ENCODE measurements at places on chromosomes 6 and 20.
A peak's percentile ranks its signal among the peaks of the same experiment; 100 is the strongest.

DNA sequence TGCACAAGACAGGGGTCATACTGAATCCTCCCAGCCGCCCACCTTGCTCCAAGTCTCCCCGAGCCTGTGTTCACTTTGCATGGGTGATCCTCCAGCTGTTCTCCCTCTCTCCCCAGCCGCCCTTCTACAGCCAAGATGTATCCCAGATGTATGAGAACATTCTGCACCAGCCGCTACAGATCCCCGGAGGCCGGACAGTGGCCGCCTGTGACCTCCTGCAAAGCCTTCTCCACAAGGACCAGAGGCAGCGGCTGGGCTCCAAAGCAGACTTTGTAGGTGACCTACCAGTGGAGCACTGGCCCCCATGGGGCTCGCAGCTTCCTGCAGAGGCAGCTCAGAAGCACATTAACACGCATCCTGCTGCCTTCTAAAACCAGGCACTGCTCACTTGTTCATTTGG is 14.6 kb upstream of the IFT52 start:
- no peak for DNase-seq

GRCh38 chr6:90444160-90444714 is 142.6 kb downstream of the MAP3K7 start:
- DNase-seq: peak; percentile 39

DNA sequence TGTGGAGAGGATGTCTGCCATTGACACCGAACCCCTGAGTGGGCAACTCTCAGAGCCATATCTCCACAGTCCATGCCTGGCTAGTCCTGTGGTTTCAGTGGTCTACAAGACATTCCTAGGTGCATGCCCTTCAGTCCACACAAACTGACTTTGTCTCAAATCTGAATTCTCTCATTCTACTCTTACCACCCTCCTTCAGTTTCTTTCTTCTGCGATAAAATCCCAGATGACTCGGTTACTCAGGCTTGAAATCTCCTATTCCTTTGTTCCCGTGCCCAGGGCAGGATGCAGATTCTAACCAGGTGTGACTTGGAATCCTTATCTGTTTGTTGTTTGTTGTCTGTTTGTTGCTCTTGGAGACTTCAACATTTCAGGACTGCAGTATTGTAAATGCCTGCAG is 9.3 kb downstream of the CDS2 start:
- peak; percentile 49 for DNase-seq

- no peak for DNase-seq
Observed at GRCh38 chr6:134031696-134032255, 20.6 kb downstream of the SLC2A12 start.

GRCh38 chr6:47034421-47034820 is 7.7 kb downstream of the ADGRF1 start:
- no peak for DNase-seq

DNA sequence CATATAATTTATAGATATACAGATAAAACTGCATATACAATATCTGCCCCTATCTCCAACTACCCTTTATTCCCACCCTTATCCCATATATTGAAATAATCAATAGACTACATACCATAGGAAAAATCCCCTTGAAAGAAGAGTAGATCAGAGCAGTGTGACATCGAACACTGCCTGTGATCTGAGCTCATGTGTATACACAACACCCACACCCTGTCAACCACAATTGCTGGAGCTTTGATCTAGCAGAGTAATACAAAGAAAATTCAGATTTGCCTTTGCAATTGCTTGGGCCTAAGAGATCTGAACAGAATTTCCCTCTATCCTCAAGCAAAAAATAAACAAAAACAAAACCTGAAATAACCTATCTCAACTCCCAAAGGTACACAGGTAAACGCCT is 119.3 kb downstream of the ASCC3 start:
- no peak for DNase-seq

DNA sequence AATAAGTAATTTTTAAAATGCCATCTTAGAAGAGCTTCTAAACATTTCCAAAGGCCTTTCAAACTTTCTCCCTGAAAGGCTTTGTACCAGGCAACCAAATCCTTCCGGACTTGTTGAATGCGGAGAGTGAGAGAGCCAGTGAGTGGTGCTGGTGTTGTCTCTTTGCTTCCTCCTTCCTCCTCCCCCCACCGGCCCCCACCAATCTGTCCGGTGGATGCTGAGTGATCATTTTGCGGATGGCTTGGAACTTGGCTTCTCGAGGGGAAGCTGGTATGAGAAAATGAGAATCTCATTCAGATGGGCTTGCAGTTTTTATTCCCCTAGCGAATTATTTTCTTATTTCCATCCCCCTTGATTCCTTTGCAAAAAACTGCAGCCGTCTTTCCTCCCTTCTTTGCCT is 97.3 kb downstream of the ANKRD60 start:
- DNase-seq: peak; percentile 42

DNA sequence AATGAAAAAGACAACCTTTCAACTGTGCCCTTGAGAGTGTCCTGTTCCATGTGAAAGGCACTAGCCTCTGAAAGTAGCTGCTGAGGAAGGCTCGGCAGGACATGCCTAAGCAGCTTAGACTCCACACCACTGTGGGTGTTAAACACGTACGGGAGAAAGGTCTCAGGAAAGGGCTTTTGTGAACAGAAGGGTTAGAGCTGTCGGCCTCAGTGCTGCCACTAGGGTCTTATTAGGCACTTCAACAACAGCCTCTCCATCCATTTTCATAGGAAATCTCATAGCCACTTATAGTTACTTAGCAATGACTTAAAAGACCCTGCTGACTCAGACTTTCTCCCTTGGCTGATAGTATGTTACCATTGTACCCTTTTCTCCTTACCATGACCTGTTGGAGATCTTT is 662.8 kb downstream of the TBC1D32 start:
- DNase-seq: peak; percentile 47

GRCh38 chr20:3755814-3756480 is 11.6 kb downstream of the ADISSP start:
- no peak for DNase-seq

GRCh38 chr20:53580376-53581111 is 13.1 kb downstream of the ZNF217 start:
- no peak for DNase-seq

DNA sequence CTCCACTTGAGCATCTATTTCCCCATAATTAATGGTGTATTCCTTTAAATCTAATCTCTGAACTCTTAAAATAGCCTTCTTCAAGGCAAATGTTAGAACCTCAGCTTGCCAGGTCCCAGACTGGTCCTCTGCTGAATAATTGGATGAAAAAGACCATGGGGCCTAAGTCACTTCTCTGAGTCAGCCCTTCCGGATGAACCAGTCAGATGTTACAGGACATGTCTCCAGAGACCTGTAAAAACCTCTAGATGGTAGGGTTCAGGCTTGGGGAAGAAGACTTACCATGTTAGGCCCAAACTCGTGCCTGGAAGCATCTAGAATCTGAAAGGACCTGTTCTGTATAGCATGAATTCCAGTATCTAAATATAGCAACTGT is 97.3 kb downstream of the CDKAL1 start:
- DNase-seq: no peak

DNA sequence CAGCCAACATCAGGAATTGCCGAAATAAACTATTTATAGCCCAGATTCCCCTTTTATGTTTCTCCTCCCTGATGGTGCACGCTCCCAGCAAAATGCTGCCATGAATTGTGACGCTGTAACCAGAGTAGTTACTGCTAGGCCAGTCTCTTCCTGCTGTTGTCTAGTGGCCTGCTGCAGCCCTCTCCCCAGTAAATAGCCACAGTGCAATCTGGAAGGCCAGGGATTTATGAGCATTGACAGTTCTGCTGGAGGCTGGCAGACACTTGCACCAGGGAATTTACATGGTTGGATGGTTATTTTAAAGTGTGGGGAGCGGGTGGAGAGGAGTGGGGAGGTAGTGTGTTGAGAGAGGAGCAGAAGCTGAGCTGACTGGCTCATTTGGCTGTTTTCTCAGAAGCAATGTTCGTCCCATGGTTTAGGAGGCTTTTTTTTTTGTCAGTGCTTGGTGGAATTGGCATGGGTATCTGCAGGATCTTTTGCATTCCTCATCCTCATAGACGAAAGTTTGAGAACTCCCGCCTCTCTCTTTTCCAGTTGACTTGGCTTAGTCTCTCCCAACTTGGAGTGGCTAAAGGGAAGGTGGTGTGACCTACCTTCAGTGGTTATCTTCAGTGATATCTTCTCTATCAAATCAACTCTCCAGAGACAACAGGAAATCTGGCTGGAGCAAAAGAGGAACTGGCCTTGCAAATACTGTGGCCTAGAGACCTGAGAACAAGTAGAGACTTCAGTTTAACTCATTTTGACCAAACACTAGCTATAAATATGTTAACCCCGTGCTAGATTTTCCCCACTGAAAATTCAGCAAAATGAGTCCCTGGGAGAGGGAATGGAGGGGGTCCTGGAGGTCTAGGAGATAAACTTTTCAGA is 99.3 kb upstream of the VSTM2L start:
- DNase-seq: no peak

GRCh38 chr20:50418890-50419642 is 91.1 kb upstream of the PTPN1 start:
- DNase-seq: no peak

DNA sequence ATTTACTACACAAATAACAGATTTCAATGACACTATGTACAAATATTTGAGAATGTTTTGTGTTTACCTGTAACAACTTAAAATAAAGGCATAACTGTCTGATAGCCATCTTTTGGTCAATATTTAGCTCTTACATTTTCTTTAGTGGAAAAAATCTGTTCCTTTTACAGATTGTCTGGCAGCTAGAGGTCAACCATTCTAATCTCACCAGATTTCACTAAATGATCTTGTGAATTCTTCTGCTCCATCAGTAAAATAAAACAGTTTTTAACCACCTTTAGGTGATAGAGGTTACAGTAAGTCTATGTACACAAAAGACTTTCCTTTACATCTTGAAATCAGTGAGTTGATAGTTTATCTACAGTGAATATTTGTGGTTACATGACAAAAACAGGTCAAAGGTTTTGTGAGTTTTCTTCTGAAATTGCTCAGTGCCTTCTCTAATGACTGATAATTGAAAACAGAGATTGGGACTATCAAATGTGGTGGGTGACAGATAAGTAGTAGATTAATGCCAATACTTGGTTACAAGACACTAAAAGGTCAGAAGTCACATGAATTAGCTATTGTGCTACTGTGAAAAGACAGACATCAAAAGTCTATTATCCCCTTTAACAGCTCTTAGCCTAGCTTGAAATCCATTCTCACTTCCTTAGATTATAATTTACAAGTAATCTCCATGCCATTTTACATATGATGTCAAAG is 47.4 kb downstream of the BMP5 start:
- no peak for DNase-seq

DNA sequence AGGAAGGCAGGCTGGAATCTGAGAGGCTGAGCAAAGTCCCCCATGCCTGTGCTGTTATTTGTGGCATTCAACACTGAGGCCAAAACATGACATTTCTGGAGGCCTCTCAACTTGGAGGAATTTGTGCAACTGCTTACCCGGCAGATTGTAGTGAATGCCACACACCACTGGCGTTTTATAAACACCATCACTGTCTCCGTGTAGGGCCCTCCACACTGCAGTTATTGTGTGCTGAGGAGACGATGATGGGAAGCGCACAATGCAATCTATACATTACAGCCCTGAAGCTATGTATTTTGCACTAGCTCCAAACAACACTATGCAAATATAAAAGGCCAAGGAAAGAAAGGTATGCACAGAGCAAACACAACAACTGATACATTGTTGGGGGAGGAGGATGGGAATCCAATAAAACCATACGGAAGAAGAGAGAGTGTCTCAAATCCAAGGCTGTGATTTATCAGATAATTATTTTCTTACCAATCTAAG is 106.5 kb downstream of the SMLR1 start:
- DNase-seq: peak; percentile 33

- no peak for DNase-seq
Observed at GRCh38 chr20:16692442-16692841, 37.4 kb upstream of the SNRPB2 start.

- DNase-seq: no peak
Observed at GRCh38 chr6:45592991-45593390, 215.3 kb upstream of the SUPT3H start.

GRCh38 chr6:6610031-6610591 is 21.6 kb downstream of the LY86 start:
- no peak for DNase-seq

DNA sequence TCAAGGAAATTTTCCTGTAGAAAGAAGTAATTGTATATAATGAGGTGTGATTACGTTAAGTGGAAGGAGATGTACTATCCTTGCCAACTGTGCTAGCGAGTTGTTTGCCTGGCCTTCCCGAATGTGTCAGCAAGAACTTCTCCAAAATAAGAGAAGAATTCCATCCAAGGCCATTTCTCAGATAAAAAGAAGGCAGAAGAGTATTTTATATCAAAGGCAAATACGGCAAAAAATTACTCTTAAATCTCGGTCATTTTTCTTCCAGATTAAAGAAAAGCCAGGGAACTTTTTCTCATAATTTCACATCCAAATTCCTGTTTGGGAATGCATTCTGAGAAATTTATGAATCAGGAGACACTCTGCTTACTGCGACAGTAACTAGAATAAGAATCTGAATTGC is 290.6 kb downstream of the CBLN4 start:
- no peak for DNase-seq

- no peak for DNase-seq
Observed at GRCh38 chr20:12699374-12700228, 309.2 kb upstream of the SPTLC3 start.

DNA sequence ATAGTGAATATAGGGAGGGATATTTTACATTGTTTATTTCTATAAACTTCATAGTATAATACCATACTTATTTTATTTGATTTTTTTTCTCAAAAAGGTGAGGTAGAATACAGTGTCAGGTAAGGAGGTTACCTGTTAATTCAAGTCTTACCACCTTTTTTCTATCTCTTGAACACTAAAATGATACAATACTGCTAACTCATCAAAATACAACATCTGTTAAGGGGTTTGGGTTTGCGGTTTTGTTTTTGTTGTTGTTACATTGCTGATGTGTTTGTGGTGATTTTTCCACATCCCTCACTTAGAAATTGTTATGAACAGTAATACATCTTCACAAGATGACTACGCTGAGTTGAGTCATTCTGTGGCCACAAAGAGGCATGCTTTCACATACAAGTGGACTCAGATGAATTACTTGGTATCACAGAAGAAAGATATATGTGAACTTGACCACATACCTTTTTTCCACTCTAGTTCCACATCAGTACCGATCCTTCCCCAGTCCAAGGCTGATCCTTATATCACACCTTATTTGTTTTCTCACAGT is 139.4 kb upstream of the ID4 start:
- DNase-seq: no peak

DNA sequence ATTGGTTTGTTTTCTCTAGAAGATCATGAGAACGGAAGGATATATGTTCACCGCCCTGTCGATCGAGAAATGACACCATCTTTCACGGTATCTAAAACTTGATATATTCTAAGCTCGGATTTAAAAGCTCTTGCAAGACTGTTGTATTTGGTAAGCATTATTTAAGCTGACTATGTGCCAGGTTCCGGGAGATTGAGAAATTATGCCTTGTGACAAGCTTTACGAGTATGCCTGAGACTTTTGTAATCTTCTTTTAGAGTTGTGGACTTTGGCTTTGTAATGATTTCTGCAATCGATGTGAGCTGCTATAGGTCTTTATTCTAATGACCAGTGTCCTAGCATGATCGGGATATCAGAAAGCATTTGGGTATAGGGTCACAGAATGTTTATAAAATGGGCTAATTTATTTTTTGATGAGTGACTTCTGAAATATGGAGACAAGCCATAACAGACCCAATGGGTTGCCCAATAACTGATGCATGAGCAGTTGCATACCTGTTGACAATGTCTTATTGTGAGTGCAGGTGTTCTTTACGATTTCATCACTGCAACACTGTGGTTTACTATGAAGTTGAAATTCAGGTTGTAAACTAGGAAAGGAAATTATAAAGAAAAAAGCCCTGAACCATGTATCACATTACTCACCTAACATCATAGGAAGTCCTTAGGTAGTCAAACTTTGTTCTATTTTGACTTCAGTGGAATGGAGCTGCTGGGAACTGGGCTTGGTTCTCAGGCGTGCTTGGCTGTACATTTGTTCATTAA is 14.0 kb downstream of the CDH26 start:
- no peak for DNase-seq

Data from ELF-1 (cell line).